Activated CD4-positive, alpha-beta T cell treated with anti-CD3 and anti-CD28 coated beads for 48 hours (primary cell): ENCODE measurements at places on chromosomes 6 and 20.

GRCh38 chr20:7272512-7272911, 505.0 kb downstream of the BMP2 start:
- no peak for DNase-seq

DNA sequence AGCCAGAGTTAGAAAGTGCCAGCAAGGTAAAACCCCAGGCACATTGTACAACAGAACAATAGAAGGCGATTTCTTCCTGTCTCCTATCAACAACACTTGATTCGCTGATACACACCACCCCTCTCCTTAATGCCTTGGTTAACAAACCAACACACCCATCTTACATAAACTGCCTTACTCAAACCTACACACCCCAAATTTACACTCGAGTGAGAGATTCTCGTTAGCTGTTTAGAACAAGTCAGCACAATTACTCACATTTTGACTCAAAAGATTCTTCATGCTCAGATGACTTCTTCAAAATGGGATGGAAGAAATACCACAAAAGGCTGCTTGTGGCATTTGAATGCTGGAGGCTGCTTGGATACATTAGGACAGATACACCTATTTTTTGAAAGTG, 80.0 kb upstream of the FOXQ1 start:
- DNase-seq: no peak

DNA sequence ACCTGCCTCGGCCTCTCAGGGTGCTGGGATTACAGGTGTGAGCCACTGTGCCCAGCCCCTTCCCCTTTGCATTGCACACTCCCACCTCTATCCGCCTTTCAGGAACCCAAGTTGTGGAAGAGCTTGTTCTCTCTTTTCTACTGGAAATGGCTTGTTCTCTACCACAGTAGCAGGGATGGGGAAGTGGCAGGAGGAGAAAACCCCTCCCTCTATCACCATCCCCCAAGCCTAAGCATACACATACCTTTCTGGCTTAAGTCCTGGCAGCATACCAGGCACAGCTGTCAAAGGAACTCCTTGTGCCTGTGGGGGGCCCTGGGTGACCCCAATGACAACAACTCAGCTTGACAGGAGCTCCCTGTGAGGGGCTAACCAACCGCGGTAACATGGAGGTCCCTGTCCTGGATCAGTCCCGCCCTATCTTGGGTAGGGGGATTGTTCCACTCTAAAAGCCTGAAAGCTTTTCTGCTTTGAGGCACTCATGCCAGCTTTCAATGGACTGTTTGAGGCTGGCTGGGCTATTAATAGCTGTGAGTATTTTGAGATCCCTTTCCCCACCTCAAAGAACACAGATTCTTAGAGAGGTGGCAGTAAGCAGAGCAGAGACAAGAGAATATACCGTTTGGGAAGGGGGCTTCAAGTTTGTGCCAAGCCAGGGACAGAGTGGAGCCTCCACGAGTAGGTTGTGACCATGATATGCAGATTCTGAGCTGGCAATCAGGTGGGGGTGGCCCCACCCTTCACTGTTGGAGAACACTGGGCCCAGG, 2.3 kb downstream of the KLHDC3 start:
- DNase-seq: no peak

DNA sequence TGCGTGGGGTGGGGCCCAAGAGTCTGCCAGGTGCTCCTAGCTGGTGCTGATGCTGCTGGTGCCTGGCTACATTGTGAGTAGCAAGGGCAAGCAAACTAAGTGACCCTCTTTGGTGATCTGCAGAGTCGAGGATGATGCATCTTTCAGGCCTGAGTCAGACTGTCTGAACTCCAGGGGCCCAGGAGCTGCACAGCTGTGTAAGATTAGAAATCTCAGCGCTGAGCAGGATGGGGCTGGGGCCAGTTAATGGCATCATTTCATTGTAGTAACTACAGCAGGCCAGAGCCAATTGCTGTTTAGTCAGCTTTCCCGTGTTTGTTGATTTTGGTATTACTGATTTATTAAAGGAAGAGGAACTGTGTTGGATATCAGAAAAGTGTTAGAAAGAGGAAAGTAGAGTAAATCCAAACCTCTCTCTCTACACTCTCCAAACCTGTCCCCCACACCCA, 365.2 kb downstream of the PAX1 start:
- DNase-seq: no peak

- no peak for DNase-seq
Observed at GRCh38 chr20:62769346-62770071, 26.8 kb upstream of the MRGBP start.

DNA sequence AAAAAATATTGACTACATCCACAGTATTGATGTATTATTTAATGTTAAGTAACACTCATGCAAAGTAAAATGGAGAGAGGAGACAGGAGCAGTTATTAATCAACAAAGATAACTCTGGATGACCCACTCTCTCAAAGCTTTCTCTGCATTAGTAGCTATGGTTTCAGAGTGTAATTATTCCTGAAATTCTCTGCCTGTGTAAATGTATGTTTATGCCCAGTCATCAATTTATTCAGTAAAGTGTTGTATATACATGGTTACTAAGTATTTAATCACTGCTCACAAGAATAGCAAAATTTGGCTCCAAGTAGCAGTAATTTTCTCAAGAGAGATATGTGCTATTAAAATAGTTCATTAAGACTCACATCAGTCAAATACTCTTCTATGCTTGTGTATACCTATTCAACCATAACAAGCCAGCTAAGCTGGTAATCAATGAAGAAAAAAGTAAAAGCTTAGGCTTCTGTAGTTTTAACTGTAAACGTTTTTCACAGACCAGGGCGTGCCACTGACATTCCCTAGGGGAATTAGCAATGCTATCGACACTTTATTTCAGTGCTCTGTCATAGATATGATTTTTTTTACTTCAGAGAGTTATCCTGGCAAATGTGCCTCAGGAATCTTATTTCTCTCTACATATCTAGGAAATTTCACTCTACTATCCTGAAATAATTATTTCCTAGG, 54.0 kb upstream of the RAB32 start:
- no peak for DNase-seq

- DNase-seq: no peak
Observed at GRCh38 chr20:55685841-55686240, 319.5 kb downstream of the CBLN4 start.

- no peak for DNase-seq
Observed at GRCh38 chr6:122645256-122645655, 35.1 kb downstream of the PKIB start.

GRCh38 chr6:149686230-149686629, 31.7 kb downstream of the LATS1 start:
- no peak for DNase-seq

DNA sequence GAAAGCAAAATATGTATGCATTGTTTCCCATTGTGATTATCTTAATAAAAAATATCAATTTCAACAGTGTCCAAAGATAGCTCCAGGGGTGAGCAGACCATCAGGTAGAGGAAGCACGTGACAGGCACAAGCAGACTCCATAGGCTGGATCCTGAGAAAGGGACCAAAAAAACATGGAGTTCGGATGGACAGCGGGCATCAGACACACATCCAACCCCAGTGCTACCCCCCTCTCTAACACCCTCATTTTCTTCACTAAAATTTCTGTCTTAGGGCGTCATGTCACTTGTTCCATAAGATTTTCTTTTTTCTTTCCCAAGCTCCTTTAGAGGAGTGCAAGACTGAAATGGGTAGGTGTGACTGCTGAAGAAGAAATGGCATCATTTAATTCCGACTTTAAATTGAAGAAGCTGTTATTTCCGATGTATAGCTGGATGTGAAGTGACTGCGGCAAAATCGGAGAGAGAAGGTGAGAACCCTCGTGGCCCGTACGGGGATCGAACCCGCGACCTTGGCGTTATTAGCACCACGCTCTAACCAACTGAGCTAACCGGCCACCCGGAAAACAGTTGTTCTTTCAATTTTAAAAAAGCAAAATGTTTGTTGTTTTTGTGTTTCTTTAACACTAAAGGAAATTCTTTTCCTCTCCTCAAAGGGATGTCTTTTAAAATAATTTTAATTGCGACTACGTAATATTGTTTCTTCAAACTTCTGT, 10.3 kb upstream of the PRSS16 start:
- peak; percentile 84 for DNase-seq

DNA sequence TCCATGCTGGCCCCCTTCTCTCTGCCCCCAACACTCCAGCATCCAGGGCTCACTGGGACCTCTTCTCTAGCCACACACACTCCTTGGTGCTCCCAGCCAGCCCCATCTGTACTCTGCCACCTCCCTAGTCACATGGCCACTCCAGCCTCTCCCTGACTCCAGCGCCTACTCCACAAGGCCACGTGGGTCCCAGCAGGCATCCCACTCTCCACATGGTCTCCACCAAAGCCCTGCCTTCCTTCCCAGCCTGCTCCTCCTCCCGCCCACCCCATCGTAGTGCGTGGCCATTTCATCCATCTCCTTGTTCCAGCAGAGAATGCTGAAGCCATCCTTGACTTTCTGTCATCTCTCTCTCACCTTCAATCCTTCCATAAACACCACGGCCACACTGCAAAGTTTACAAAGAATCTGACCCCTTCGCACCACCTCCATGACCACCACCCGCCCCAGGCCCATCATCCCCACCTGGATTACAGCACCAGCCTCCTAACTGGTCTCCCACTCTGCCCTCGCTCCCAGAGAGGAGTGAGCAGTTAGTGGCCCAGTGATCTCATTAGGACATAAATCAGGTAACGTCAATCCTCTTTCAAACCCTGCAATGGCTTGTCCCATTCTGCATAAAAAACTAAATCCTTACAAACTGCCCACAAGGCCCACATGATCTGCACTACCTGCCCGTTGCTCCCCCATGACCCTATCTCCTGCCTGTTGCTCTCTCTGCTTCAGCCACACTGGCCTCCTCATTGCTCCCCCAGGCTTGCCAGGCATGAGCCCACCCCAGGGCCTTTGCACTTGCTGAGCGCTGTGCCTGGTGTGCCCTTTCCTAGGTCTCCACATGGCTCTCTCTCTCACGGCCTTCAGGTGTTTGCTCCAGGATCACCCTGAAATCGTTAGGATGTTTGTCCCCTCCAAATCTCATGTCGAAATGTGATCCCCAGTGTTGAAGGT, 96.2 kb downstream of the GRM4 start:
- DNase-seq: no peak

- peak; percentile 14 for DNase-seq
Observed at GRCh38 chr6:12504325-12504966, 212.1 kb upstream of the PHACTR1 start.

DNA sequence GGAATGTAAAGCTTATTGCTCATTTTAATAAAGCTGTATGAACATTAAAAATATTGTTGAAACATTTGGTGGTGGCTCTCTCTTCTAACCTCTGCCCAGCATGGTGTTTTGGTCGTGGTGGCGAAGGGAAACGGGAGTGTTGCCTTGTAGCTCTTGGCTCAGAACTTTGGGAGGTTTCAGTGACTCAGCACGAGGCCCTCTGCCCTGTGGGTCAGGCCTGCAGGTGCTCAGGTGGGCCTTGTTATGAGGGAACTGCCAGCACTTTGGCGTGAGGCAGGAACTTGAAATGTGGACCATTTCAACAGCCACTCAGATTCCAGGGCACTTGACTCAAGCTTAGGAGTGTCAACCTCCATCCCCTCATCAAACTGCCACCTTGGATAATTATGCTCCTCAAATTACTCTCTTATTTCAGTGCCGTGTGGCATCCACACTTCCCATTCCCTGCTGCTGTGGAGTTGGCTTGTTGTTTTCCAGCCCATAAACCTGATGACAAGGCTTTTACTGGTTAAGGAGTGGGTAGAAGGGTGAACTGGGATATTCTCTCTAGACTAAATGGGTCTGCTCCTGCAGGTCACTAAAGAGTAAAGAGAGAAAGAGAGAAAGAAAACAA, 36.3 kb downstream of the PRDM1 start:
- DNase-seq: no peak

- DNase-seq: no peak
Observed at GRCh38 chr6:41405941-41406727, 70.7 kb downstream of the NCR2 start.

DNA sequence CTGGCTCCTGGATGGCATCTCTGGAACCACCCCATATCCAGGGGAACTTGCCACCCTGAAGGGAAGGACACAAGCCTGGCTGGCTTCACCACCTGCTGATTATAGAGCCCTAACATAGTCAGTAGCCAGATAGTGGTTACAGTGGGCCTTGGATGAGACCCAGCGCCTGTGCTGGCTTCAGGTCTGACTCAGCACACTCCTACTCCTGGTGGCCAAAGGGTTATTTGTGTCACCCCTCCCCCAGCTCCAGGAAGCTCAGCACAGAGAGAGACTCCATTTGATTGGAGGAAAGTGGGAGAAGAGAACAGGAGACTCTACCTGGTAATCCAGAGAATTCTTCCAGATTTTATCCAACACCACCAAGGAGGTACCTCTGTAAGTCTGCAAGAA, 12.8 kb downstream of the SNX14 start:
- no peak for DNase-seq

DNA sequence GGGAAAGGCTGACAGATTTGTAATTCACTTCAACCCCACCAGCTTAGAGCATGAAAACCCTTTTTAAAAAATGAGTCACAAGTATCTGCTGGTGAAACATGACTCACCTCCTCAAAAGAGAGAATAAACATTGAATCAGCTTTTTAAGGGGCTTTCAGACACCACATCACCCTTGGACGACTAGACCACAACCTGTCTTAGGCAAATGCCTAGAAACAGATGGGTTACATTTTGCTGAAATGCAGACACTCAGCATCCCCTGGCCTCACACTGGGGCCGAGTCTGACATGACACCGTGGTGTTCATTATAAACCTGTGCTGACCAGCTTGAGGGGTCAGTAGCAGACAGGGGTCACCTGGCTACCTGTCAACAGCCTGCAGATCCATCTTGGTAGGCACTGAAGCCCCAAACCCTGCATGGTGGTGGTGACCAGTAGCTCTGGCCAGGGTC, 175.3 kb upstream of the CST7 start:
- DNase-seq: peak; percentile 26
